ENCODE measurements at places on chromosomes 7 and 10.

- DNase-seq = no peak
These were observed 142.6 kb downstream of the PLXDC2 start for GRCh38 chr10:19958787-19959186.

- DNase-seq = no peak
These were observed 34.4 kb upstream of the OTUD1 start for GRCh38 chr10:23404461-23404980.

- DNase-seq = no peak
These were observed 17.8 kb downstream of the LYZL1 start for GRCh38 chr10:29306688-29307087.

DNA sequence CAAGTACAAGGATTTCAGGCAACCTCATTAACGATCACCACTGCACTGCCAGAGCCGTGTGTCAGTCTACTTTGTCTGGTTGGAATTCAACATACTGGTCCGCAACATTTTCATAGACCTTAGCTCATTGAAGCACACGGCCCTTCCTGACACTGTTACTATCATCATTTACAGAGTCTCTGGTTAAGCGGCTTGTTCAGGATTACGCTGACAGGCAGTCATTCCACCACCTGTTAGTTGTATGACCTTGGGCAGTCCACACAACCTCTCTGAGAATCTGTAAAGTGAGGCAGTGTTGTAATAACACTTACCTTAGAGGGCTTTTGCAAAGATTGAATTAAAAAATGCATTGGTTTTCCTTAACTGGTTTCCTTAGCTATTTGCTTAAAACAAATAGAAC lies 112.6 kb downstream of the AOAH start:
- no peak for DNase-seq

DNA sequence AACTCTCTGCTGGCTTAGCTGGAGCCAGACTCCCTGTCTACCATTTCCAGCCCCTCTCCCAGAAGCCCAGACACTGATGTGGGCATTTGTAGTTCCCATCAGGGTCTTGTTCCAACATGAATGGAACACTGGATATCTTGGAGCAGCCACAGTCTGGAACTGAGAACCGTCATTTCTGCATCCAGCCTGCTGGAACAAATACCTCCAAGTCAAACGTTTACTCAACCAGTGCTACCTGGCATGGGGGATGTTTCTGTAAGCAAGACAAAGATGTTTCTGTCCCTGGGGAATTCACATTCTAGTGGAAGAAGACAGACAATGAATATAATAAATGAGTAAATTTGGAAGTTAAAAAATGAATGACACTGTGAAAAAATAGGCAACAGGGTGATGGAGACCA lies 70.8 kb upstream of the ZNF438 start:
- no peak for DNase-seq

DNA sequence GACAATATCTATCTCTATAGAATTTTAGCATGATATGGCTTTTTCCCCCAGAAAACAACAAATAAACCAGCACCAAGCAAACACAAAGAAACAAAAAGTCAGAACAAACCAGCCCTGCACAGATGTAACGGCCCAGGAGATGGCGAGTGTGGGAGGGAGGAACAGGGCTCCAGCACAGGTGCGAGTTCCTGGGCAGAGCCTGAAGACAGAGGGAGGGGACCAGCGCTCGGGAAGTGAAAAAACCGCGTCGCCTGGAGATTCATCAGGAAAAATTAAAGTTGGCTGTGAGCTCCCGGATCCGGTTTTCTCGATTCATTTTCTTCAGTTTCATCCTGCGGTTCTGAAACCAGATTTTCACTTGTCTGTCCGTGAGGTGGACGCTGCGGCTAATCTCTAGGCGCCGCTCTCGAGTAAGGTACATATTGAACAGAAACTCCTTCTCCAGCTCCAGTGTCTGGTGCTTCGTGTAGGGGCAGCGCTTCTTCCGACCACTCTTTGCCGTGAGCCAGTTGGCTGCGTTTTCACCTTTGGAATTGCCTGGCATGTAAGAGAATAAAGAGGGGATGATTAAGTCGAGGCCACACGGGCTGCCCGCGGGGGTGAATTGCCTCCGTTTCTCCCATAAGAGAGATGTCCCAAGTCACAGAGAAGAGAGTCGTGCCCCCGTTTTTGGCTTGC lies 2.3 kb downstream of the HOXA10 start:
- DNase-seq = no peak

DNA sequence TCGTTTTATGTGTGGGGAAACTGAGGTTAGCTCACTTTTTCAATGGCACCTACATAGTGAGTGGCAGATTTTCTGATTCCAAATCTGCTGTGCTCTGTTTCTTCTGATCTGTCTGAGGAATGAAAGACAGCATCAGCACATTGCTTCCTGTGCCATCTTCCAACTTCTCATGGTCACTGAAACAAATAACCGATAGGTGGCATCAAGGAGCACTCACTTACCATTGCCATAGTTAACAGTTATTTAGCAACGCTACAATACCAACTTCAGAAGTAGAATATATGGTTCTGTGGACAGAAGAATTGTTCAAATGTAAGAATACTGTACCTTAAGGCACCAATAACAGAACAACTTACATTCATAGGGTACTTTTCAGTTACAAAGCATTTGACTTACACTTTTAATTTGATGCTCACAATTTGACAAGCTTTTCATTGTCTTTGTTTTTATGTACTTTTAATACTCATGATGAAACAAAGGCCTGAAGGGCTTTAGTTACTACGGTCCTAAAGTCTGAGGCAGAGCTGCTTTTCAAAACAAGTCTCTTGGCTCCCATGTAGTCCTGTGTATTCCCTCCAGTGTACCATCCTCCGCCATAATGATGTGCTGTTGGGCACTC lies 228.9 kb upstream of the TCF7L2 start:
- no peak for DNase-seq

GRCh38 chr7:157274991-157275427 lies 61.8 kb upstream of the DNAJB6 start:
- no peak for DNase-seq

GRCh38 chr10:93926613-93927012 lies 32.8 kb downstream of the SLC35G1 start:
- DNase-seq = no peak

- DNase-seq = no peak
These were observed 33.4 kb upstream of the PLPP4 start for GRCh38 chr10:120423431-120424197.

DNA sequence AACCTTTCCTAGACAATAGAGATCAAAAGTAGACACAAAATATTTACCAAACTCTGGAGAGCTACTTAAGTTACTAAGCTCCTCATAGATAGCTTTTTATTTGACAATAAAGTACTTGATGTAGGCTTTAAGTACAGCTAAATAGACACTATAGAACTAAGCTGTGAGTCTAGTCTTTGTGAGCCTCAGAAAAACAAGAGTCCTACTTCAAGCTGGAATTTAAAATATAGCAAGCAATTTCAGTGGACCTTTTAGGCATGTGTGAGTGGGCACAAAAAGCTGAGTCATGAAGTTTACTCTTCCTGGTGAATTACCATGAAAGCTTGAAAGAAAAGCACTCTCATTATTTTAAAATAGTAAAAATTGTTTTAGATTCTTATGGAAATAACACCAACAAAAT lies 76.1 kb downstream of the ADD3 start:
- no peak for DNase-seq

DNA sequence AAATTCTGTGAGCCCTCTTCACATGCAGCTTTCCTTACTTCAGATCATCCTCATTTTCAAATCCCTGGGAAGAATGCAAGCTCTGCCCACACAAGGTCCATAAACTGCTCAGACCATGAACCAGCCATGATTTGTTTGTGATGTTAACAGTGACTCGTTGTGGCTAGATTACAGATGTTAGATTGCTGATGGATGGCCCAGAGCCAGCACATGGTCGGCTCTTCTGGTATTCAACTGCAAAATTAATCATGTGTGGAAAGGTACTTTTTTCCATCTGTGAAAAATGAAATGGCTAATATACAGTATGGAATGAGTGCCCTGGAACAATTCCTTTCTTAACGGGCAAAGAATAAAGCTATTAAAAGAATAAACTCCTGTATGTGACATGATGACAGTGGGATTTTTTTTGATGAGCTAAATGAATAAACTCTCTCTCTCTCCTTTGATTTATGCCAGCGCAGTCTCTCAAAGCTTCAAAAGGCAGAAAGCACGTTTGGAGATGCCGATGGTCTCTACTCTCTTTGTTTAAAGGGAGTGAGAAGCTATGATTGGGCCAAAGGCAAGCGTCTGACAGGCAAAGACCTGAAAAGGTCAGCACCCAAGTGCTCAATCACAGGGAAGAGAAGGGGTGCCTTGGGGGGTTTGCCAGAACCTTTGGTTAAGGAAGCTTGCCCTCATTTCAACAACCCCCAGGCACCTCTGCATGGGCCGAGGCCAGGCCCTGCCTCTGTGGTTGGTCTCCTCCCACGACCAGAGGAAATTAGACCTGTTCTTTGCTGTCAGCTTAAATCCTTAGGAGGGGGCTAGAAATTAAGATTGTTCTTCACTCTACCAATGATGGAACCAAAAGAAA lies 444.0 kb upstream of the NFE2L3 start:
- DNase-seq = no peak

GRCh38 chr10:76082956-76083355 lies 651.5 kb downstream of the LRMDA start:
- DNase-seq = no peak

- no peak for DNase-seq
These were observed 119.2 kb upstream of the NPVF start for GRCh38 chr7:25347360-25348066.

- no peak for DNase-seq
These were observed 10.5 kb upstream of the EBLN1 start for GRCh38 chr10:22228167-22228938.

DNA sequence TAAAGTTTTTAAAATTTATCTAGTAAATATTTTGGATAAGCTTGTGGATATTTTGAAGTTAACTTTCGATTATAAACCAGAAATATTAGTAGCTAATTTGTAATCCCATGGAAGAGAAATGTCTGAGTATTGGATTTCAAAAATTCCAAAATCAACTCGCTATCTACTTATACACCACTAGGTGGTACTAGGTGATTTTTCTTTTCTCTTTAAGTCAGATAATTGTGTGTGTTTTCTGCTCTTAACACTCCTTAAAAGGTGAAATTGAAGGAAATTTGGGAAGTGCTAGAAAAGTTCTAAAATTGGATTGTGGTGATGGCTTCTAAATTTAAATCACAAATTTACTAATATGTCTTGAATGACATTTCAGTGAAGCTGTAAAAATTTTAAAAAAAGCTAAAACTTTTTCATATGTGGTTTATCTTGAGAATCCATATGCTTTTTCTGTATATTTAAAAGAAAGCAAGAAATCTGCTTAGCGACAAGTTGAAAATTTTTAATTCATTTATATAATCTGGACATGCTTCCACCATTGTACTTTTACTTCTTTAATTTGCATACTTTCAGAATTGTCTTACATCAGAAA lies 90.2 kb downstream of the IPMK start:
- no peak for DNase-seq

All from T-helper 1 cell (primary cell).